Thyroid gland (tissue), 4 donors: ENCODE measurements at places on chromosomes 2 and 18. TPM values are rescaled to one million over a fixed set of nuclear protein-coding genes. Genes with fewer than 3 reads are reported as not detected.

GRCh38 chr2:80852079-80852807, 547.7 kb upstream of the LRRTM1 start:
- no peak for DNase-seq

- DNase-seq, result no peak
These were observed 44.1 kb downstream of the FARP2 start for GRCh38 chr2:241399941-241400922.

DNA sequence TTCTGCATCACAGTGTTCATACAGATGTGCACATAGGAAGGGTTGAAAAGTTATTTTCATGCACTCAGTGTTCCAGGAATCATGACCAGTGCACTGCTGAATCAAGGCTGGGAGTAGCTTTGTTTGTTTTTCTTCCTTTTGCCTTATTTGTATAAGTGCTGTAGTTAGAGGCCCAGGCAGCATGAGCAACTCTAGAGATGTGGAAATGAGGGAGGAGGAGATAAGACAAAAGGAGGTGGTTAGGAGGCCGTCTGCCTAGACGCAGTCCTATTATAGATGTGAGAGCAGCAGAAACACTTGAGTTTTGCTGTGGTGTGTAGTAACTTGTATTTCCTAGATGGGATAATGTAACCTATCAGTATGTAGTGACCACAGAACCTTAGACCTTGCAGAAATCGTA, 264.3 kb upstream of the RASGRP3 start:
- DNase-seq, result no peak

Gene DAPL1
- 12.3 TPM for total RNA-seq

Gene DUSP11
- total RNA-seq, result 24.8 TPM

DNA sequence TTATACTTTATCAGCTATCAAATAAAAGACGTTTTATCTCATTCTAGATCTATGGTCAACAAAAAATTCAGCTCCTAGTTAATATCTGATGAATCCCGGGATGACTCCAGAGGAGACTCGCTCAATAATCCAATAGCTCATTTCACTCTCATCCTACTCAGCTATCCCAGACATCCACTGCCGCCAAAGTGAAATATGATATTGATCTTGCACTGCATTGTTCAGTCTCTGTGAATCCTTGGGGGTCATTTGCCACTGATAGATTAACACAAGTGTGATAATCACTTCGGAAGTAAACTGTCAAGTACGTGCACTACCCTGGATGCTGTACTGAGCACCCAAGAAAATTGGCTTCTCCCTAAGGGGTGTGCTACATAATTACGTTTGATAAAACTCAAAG, 249.1 kb downstream of the SUCLG1 start:
- no peak for DNase-seq

GRCh38 chr2:102340778-102341177, 14.8 kb upstream of the IL18R1 start:
- DNase-seq, result no peak

Gene SERPINB3
- total RNA-seq, result not detected

DNA sequence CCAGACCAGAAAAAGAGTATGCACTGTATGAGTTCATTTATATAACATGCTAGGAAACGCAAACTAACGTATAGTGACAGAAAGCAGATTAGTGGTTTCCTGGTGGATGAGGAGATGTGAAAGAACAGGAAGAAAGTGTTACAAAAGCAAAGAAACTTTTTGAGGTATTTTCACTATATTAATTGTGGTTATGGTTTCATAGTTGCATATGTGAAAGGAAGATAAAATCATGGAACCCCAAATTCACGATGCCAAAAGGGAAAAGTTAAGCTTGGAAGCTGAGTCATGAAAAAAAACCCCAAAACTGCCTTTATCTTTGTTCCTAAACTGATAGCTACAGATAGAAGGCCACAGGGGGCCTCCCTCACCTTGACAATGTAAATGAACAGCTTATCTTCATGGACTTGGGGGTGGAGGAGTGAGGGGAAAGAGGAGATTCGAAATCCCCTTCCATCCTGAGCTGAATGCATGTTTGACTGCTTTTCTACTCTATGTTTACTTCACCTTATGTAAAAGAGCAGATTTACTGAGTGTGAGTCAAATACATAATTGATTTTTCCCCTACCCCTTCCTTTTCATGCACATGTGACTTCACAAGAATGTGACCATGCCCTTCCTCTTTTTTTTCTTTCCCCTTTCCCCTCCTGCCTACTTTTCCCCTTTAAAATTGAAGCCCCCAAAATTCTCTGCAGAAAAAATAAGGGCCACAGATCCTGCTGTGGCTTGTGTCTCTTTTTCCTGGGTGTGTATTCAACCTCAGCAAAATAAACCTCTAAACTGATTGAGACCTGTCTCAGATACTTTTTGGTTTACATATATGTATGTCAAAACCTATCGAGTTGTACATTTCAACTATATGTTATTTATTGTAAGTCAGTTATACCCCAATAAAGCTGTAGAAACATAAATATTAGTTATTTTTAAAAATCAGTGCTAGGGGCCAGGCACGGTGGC, 100.1 kb upstream of the TLK1 start:
- no peak for DNase-seq
